ENCODE measurements at places on chromosomes 4 and X.

GRCh38 chr4:16607241-16608066 is 291.0 kb downstream of the LDB2 start:
- no peak for DNase-seq

GRCh38 chr4:126238013-126238412 is 923.3 kb downstream of the FAT4 start:
- DNase-seq: no peak

DNA sequence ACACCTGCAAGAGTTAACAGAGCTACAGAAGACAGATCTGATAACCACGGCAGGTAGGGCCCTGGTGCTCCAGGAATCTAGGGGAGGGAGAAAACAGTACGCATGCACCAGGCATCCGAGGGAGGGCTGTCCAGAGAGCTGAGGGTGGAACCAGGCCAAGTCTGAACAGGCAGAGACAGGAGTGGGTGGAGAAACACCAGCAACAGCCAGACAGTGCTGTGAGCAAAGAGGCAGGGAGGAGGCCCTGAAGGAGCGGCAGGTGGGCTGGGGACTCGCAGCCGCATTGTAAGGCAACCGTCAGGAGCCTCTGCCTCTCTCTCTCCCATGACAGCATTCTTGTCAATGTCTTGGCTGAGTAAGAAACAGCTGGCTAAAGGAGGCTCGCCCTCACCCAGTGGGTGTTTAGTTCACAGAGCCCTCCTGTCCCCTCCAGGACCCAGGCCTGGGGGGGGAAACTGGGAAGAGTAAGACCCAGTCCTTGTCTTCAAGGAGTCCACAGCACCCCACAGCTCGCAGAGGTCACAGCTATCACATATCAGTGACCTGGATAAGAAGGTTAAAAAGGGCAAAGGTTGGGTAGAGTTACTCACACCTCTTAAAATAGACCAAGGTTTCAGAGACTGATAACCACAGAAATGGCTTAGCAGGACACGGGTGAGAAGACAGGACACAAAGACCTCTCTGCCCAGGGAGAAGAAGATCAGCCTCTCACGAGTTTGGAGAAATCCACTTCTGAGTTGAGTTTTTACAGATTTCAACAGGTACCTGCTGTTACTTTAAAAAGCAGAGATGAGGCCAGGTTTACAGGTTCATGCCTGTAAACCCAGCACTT is 10.5 kb downstream of the ACSL1 start:
- no peak for DNase-seq

DNA sequence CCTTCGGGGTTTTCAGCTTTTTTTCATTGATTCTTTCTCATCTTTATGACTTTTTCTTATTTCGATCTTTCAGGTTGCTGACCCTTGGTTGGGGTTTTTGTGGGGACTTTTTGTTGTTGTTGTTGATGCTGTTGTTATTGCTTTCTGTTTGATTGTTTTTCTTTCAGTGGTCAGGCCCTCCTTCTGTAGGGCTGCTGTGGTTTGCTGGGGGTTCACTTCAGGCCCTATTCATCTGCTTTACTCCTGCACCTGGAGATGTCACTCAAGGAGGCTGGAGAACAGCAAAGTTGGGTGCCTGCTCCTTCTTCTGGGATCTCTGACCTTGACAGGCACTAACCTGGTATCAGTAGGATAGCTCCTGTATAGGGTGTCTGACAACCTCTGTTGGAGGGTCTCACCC is 39.9 kb upstream of the PCDH18 start:
- DNase-seq: no peak

- DNase-seq: no peak
Observed at GRCh38 chr4:117971403-117971802, 62.9 kb upstream of the NDST3 start.

DNA sequence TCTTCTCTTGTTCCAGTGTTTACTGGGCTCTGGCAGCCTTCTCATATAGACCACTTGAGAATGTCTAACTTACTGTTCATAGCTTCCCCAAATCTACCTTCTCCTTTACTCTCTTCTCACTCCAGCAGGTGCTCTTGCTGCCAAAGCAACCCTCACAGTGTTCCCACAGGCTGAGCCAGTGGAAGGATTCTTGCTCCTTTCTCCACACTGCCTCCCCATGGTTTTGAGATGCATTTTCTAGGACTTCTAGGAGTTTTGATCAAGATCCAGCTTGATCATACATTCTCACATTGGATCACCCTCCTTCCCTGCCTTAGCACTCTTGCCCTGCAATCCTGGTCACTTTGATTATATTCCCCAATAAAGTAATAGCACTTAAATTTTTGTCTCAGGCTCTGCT is 230.8 kb downstream of the TMEM47 start:
- no peak for DNase-seq

GRCh38 chrX:29487714-29488113 is 727.6 kb upstream of the MAGEB2 start:
- no peak for DNase-seq

DNA sequence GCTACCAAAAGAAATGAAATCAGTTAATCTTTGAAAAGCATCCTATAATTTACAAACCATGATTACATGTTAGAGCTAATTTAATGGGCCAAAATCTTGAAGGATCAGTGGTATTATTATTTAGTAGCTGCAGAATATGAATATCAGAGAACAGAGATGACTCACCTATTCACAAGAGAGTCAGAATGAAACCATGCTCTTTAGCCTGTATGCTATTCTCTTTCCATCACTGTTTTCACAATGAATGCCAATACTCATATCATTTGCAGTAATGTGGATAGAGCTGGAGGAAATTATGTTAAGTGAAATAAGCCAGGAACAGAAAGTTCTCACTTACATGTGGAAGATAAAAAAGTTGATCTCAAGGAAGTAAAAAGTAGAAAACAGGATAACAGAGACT is 414.1 kb downstream of the CENPC start:
- DNase-seq: no peak

DNA sequence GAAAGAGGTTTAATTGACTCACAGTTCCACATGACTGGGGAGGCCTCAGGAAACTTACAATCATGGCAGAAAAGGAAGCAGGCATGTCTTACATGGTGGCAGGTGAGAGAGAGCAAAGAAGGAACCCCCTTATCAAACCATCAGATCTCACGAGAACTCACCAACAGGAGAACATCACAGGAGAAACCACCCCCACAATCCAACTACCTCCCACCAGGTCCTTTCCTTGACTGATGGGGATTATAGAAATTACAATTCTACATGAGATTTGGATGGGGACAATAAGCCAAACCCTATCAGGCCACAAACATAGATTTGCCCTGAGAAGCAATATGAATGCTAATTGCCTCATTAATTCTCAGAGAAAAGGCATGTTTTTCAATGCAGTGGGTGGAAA is 138.2 kb upstream of the RAPGEF2 start:
- no peak for DNase-seq

GRCh38 chr4:66688674-66689073 is 856.6 kb downstream of the CENPC start:
- DNase-seq: no peak

DNA sequence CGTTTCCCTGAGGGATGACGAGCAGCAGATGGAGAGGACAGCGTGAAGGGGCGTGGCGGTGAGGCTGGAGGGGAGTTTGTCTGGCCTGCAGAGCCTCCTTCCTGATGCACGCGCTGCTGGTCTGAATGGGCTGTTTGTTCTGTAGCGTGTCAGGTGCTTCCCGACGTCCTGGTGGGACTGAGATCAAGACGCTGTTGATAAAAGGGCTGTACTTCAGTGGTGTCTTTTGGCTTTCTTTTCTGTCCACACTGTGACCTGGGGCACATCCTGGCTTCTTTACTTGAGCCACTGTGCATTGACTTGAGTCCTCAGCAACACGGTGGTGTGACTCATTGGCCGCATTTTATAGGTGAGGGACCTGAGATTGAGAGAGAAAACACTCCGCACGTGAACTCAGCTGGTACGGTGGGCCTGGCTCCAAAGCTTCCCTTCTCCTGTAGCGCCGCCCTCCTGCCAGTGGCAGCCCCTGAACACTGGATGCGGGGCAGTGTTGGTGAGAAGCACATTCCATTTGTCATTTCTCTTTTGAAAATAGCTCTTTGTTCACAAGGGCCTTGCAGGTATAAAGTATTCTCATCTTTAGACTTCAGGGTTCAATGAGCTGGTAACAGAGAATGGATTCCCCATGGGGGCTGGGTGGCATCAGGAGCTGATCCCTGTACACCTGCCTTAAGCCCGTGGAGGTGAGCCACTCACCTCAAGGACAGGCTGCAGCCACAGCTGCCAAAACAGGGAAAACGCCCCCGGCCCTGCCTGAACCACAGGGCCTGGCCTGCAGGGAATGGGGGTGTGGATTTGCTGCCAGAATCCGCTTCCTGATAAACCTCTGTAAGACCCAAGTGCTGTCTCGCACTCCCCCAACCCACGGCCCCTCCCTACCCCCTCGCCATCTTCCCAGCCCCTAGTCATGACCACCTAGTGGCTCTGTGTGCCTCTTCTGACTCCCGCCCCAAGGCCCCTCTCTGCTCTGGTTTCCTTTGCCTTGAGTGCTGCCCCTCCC is 29.2 kb downstream of the NSG1 start:
- DNase-seq: no peak

DNA sequence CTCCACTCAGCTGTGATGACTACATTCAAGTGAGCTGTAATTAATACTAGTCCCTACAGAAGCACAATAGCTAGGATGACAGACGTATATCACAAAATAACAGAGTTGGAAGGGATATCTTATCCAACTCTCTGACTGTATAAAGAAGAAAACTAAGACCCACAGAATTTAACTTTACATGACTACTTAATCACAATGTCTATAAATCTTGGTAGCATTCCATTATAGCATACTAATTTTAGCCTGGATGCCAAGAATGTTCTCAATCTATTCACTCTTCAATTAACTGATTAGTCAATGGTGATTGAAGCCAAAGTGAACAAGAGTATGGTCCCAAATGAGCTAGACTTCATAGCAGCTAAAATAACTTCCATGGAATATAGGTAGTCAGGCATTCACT is 31.2 kb downstream of the RPS6KA6 start:
- no peak for DNase-seq

GRCh38 chr4:8859550-8860095 is 12.0 kb downstream of the HMX1 start:
- no peak for DNase-seq

DNA sequence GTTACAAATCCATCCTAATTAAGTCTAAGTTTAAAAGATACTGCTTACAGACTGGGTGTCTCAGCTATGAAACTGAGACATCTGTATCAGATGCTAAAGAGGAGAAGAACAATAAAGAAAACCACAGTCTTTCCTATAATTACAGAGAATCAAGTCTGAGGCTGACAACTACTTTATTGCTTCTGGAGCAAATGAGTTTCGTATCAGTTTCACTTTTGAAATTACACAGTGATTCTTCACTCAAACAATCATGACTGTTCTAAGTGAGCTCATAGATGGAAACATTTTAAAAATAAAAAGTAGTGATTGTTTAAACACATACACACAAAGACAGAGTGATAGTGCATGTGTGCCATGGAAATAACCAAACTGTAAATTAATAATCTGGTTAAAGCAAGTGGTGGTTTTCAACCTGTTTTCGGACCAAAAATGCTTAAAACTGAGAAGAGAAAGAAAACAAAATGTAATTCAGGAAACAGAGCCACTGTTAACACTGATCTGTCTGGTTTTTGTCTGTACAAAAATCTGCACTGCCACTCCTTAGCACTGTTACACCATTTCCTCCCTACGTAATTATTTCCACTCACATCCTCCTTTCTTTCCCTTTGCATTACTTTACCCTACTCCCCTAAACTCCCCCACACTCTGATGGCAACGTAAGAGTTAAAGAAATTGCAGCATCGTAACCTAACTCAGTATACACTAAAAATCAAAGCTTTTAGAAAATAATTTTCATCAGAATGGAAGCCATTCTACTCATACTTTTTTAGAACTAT is 12.5 kb downstream of the RFC1 start:
- no peak for DNase-seq

DNA sequence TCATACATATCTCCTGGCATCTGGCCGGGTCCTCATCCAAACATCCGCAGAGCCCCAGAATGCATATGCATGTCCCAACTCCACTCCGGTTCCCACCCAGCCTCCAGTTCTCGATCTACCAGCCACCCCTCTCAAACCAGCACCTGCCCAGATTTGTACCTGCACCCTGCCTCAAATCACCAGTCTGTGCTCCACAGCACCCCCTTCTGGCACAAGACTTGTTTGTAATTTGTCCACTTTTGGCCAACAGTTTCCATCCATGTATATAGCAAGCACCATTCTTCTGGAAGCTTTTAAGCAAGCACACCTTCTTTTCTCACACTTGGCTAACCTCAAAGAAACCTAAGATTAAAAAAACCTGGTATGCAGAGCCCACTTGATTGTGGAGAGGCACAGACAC is 644.1 kb downstream of the MID1IP1 start:
- peak; percentile 48 for DNase-seq

GRCh38 chrX:151982222-151982621 is 7.7 kb upstream of the GABRE start:
- no peak for DNase-seq

GRCh38 chr4:109915385-109916026 is 2.8 kb downstream of the EGF start:
- no peak for DNase-seq

DNA sequence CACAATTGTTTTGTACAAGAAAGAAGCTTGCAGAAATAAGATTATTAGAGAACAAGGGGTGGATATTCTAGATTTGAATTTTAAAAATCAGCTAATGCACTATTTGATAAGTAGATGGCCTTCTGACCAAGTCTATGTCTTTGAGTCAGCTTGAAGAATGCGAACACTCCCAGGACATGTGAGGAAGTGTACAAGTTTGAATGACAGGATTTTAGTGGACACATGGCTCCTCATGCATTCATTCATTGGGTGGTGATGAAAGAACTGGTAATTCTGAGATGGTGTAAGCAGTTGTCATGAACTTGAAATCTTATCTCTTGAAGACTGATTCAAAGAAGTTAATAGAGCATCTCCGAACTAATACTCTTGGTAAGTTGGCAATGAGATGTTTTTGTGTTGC is 548.2 kb upstream of the CNKSR2 start:
- DNase-seq: no peak

GRCh38 chrX:48927736-48928382 is 9.0 kb upstream of the PIM2 start:
- no peak for DNase-seq

GRCh38 chr4:2060611-2061185 is 1.6 kb downstream of the NAT8L start:
- DNase-seq: no peak

GRCh38 chr4:109302361-109303139 is at the start of gene COL25A1:
TSS of gene COL25A1 (minus strand) at chr4:109302658.
- DNase-seq: peak; percentile 23

- no peak for DNase-seq
Observed at GRCh38 chrX:2540426-2540947, 39.7 kb upstream of the DHRSX start.

DNA sequence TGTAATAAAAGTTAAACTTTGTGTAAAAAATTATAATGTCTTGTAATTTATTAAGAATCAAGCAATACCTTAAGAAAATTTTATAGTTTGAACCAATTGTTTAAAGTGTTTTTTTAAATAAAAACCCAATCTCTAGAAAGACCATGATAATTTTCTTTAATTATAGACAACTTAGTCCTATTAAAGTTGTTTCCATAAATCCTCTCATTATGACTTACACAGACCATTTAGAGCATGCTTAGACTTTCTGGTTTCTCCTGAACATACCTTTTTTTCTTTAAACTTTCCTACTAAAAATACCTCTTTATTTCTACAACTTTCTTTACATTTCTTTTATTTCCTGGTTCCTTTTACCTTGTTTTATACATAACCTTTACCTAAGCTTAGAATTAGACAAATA is 837.4 kb downstream of the PCDH19 start:
- no peak for DNase-seq

- no peak for DNase-seq
Observed at GRCh38 chr4:169437299-169438047, 166.7 kb upstream of the SH3RF1 start.

- DNase-seq: no peak
Observed at GRCh38 chr4:73573794-73574528, 46.3 kb downstream of the RASSF6 start.

GRCh38 chrX:38800981-38801845 is at the start of gene MID1IP1:
TSS of gene MID1IP1 (plus strand) at chrX:38801459. CDS start at chrX:38804947, 3,488 bp downstream.
- DNase-seq: peak; percentile 71
